MCF 10A (cell line): ENCODE measurements at places on chromosomes 2 and 18.

GRCh38 chr18:28855524-28855923, 678.6 kb upstream of the CDH2 start:
- peak; percentile 36 for DNase-seq

DNA sequence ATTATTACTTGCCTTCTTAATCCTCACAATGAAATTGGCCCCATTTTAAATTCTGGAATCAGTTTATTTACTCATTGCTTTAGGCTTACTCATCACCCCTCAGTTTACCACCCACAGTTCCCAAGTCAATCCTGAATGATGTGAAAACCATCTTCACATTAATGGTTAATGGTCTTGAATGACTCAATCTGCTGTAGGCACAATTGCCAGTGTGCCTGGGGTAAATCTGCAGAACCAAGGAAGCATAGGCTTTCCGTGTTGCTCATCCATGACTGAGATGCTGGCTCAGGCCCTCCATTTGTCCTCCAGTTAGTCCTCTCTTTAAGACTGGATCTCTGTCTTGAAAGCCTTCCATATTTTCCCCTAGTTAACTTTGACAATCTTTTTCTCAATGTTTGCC, 164.5 kb downstream of the PMAIP1 start:
- no peak for DNase-seq

DNA sequence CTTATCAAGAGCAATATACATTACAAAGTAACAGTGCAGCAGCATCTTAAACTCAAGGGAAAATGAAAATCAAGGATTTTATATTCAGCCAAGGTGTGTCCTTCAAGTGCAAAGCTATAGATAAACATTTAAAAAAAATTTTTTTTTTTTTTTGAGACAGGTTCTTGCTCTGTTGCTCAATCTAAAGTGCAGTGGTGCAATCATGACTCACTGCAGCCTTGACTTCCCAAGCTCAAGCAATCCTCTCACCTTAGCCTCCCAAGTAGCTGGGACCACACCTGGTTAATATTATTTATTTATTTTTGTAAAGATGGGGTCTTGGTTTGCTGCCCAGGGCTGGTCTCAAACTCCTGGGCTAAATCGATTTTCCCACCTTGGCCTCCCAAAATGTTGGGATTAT, 9.0 kb downstream of the CDKL4 start:
- DNase-seq: peak; percentile 76

DNA sequence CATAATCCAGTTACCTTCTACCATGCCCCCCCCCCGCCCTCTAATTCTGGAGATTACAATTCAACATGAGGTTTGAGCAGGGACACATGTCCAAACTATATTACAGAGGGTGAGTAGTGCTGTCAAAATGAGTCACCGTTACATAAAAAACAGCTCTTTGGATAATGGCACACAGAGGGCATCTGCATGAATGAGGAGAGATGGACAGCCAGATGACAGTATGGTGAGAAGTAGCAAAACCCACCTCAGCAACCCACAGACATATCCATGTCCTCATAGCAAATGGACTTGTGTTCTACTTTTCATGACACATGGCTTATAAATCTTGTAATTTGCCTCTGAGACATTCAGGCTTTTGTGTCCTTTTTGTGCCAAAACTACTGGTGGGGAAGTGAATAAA, 132.0 kb downstream of the EML6 start:
- peak; percentile 17 for DNase-seq

DNA sequence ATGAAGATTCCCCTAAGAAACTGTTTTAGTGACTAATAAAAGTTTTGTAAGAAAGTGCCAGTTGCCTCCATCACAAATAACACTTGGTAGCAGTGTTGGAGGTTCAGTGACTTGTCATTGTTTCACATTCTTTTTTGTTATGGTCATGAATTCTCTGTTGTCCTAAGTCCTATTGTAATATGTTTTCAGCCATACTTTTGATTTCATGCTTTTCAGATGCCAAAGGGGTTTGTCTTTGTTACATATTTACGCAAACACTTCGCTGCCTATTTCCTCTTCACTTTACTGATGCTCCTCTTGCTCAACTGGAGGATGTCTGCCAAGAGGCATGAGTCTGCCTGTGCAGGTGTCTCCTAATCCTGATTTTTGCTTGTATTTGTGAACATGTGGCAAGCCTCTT, 66.6 kb downstream of the PHLPP1 start:
- DNase-seq: peak; percentile 96

GRCh38 chr18:79749251-79750191, 48.2 kb upstream of the KCNG2 start:
- DNase-seq: no peak
